ENCODE measurements at places on chromosomes 4 and X. TPM values are rescaled to one million over a fixed set of nuclear protein-coding genes. Genes with fewer than 3 reads are reported as not detected.
A peak's percentile ranks its signal among the peaks of the same experiment; 100 is the strongest.

DNA sequence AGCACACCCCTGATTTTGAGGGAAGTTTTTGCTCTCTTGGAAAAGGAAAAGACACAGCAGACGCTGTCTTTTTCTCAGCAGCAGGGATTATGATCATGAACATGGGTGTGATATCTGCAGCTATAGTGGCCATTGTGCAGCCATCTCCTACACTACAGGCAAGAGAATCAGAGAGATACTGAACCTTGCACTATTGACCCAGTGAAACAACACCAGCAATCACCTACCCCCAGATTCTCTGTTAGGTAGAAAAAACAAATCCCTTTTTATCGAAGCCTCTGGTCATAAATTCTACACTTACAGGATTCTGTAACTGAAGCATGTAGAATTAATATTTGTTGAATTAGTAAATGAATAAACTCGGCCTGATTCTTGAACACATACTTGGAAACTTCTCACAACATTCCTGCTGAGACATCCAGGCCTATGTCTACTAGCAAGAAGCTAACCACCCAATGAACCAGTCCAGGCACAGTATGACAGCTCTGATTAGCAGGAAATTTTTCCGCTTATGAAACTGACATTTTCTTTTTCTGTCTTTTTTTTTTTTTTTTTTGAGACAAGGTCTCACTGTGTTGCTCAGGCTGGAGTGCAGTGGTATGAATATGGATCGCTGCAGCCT, 5.0 kb upstream of the AFAP1 start:
- no peak for DNase-seq

DNA sequence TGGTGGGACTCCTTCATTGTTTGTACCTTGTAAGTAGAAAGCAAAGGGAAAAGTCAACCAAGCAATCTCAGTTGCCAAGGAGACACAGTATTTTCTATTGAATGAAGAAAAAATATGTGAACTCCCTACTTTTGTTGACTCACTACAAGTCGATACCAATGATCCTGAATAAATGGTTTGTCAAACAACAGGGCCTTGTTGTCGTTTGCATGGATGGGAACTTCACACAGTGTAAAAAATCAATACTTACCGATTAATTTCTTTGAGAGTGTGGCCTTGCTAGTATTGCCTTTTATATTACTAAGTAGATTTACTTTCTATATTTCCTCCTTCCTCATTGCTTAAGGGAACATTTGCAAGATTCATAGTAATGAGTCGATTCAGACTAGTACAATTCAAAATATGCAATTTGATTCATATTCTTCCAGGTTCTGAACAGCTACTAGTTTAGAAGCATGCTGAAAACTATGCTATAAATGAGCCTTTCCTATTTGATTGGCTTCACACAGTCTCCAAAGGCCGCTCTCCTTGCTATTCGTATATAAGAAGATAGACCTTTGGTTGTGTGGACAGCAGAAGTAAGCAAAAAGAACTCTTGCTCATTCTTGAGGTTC, 108.0 kb downstream of the ZNF330 start:
- no peak for DNase-seq

DNA sequence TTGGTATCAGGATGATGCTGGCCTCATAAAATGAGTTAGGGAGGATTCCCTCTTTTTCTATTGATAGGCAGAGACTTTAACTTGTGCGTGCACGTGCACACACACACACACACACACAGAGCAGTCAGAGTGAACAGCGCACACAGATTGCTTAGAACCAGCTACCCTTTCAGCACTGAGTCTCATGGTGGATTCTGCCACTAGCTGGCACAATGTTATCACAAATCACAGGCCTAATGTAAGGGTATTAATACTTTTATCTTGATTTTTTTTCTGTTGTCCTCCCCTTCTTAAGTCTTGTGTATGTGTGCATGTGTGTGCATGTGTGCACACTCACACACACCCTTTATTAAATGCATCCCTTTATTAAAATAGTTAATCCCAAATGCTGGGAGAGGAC, 53.2 kb downstream of the HADH start:
- DNase-seq = no peak

MANBA gene
- 98.1 TPM for total RNA-seq

DNA sequence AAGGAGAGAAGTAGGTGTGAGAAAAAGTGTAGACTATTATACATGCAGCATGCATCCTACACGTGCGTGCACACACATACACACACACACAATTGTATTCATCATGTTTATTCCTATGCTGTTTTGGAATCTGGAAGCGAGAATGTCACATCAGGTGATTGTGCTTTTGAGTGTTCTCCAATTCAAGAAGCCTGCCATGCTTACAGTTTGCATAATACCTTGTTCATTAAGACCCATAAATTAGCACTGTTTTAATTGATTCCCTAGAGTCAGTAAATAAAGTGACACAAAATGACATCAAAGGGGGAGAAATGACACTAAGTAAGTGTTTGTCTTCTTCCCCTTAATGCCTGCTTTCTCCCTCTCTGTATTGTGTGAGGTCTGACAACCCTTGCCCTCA, 336.1 kb upstream of the IGFBP7 start:
- no peak for DNase-seq

- no peak for DNase-seq
Measured at GRCh38 chrX:9071031-9071650, 37.2 kb upstream of the FAM9B start.

DNA sequence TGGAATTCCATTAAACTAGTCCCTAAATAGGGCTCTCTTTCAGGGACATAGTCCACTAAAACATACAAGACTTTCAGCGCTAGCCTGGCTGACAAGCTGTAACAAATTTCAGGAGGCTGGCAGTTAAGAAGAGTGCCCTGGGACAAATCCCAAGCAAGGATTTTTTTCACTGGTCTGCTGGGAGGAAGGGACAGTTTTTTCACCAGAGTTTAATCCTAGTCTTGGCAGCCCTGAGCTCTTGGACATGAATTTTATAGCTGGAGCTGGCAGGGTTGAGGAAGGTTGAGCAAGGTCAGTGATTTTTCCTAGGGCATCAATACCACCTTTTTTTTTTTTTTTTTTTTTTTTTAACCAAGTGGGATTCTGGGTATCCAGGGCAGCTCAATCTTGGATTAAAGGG, 184.4 kb downstream of the SH2D1A start:
- DNase-seq = no peak

APBB2 gene
- total RNA-seq = 47.5 TPM

MSX1 gene
- total RNA-seq = 25.4 TPM

DNA sequence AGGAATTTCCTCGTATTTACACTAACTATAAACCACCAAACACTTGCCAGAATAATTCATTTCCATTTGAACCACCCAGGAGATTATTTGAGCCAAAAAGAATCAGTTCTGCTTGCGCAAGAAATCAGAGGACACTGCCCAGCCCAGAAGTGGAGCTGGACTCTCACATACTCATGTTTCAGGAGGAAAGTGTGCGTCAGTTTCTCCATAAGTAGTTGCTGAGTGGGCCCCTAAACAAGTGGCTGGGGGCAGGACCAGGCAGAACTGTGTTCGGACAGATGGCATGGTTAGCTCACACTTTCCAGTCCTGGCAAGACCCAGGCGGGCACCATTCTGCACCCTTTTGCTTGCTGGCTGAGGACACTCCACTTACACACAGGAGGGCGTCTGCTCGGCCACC, 38.8 kb downstream of the BTC start:
- no peak for DNase-seq

GRCh38 chr4:13783800-13784411, 156.4 kb upstream of the BOD1L1 start:
- peak; percentile 11 for DNase-seq

DNA sequence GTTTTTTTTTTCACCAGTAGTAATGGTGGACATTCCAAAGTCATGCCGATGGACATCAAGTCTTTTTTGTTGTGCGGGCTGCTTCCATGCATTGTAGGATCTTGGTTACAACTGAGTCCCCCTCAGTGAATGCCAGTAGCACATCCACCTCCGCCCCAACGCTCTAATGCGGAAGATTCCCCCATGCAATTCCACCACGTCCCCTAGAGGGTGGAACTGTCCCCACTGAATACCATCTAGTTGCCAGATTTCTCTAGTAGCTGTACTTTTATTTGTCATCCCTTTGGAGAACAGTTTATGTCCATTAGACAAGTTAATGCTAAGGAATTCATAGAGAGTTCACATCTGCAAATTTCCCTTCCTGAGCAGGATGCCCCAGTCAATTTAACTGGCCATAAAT, 6.7 kb downstream of the SHISA3 start:
- DNase-seq = no peak

GRCh38 chrX:120213438-120214265, 37.0 kb upstream of the ZBTB33 start:
- peak; percentile 63 for DNase-seq
